ENCODE measurements at places on chromosomes 12 and 14. TPM values are rescaled to one million over a fixed set of nuclear protein-coding genes. Genes with fewer than 3 reads are reported as not detected.

Gene LMBR1L
- total RNA-seq = 38.4 TPM

Gene MYO1H
- not detected for total RNA-seq

Gene CATSPERB
- not detected for total RNA-seq

Gene CCDC177
- under 0.01 TPM for total RNA-seq

Gene VWF
- total RNA-seq = 0.86 TPM

Gene TSPAN19
- total RNA-seq = not detected

Gene ALX1
- total RNA-seq = not detected

Gene PARPBP
- 11.1 TPM for total RNA-seq
